ENCODE measurements at places on chromosomes 2 and 18.

DNA sequence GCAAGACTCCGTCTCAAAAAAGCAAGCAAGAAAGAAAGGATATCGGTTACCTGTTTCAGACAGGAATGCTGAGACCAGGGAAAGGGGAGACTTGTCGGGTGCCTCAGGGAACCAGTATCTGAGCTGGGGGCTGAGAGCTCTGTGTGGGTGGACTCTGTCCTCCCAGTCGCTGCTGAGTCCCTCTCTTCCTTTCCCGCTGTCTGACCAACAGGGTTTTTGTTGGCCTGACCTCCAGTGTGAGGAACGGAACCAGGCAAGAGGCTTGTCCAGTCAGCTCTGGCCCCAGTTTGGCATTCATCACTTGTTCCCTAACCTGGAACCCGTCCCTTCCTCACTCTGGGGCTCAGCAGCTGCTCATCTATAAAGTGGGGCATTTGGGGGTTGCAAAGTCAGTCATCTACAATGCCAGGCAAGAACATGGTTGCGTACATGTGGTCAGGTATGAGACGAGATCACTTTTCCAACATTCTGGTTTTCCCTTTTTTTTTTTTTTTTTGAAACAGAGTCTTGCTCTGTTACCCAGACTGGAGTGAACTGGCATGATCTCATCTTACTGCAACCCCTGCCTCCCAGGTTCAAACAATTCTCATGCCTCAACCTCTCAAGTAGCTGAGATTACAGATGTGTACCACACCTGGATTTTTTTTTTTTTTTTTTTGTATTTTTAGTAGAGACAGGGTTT, 116.4 kb downstream of the PLB1 start:
- DNase-seq: no peak

- DNase-seq: no peak
Observed at GRCh38 chr18:71324356-71324755, 1035.5 kb downstream of the SOCS6 start.

GRCh38 chr18:78898635-78899034, 81.0 kb upstream of the SALL3 start:
- DNase-seq: no peak

- DNase-seq: no peak
Observed at GRCh38 chr2:127014630-127015029, 92.3 kb downstream of the BIN1 start.

DNA sequence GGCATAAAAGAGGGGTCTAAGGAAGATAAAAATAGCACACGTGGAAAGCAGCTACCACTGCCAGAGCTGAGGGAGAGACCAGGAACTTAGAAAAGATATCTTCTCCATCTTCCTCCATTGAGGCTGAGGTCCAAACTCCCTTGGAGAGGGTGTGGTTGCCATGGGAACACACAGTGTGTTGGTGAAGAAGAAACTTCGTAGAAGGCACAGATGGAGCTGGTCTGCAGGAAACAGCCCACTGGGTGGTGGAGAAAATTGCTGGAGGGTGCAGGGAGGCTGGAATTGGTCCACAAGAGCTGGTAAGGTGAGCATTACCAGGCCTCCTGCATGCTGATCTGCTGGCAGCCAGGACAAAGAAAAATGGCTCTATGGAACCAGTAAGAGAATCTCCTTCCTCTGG, 191.0 kb downstream of the HRH4 start:
- DNase-seq: no peak

DNA sequence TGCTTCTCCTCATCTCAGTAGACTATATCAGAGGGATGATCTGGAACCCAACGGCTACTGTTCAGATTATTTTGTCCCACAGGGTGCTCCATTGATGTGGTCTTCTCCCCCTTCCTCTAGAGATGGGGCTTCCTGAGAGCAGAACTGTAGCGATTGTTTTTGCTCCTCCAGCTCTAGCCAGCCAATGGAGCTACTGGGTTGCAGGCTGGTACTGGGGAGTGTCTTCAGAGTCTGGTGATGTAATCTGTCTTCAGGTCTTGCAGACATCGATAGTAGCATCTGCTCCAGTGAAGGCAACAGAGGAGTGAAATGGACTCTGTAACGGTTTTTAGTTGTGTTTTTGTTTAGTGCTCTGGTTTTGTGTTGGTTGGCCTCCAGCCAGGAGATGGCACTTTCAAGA, 621.9 kb downstream of the RNF144A start:
- DNase-seq: no peak

GRCh38 chr18:48548011-48548771, 9.4 kb downstream of the CTIF start:
- DNase-seq: no peak
